ENCODE measurements at places on chromosomes 5 and 9.

- DNase-seq: no peak
Observed at GRCh38 chr9:2338777-2339365, 282.7 kb upstream of the VLDLR start.

- DNase-seq: no peak
Observed at GRCh38 chr5:2864515-2865105, 113.1 kb upstream of the IRX2 start.

GRCh38 chr5:112878760-112879159 lies 17.7 kb downstream of the SRP19 start:
- DNase-seq: no peak

DNA sequence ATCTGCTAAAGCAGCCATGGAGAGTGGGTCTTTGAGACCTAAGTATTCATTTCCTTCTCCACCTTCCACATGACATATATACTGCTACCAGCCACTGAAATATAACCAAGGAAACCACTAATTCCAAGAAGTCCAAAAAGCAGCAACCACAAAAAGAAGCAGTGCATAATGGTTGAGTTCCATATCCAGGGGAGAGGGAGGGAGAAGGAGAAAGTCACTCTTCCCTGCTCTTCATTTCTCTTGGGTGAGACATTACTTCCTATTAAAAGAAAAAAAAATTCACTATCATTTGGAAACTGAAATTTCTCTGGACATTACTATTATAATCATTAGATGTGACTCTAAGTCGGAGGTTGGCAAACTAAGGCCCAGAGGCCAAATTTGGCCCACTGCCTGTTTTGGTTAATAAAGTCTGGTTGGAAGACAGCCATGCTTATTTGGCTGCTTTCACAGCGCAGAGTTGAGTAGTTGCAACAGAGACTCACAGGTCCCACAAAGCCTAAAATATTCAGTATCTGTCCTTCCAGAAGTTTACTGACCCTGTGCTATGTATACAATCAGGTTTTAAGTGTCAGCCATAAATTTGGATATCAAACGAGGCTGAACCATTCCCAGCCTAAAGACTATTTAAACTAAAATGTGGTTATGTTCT lies 168.6 kb downstream of the MPDZ start:
- DNase-seq: no peak

GRCh38 chr5:127006744-127007143 lies 23.6 kb downstream of the MARCHF3 start:
- no peak for DNase-seq

DNA sequence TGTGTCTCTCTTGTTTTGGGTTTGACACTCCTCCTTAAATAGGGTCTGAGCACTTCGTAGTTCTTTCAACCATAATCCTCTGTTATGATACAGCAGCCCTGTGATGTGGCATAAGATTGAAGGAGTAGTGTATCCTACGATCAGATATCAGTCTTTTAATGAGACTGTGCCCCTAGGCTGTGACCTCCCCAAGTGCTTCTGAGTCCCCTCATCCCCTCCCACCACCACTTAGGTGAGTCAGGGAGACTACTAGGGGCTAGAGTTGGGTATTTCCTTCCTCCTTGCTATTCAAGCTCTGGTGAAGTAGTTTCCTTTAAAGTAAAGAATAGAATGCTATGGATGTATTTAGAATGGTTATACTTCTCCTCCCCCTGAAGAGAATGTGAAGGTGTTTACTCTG lies 637.2 kb upstream of the GRAMD2B start:
- no peak for DNase-seq

DNA sequence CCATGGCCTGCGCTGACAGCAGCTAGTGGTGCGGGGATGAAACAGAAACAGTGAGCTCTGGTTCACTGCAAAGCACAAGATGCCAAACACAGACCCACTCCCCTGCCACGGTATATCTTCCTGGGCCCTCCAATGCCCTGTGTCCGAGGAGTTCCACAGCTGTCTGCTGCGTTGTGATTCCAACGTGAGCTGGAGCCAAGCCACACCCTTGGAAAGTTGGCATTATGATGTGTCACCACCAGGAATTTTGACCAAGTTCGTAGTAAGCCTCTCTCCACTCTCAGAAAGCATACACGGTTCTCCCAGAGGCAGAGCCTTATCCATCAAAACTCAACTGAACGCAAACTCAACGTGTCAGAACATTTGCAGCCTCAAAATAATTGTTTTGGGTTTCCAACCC lies 55.6 kb downstream of the MACROH2A1 start:
- DNase-seq: no peak

GRCh38 chr5:142814122-142814521 lies 43.9 kb downstream of the ARHGAP26 start:
- DNase-seq: no peak

- no peak for DNase-seq
Observed at GRCh38 chr9:113630386-113631136, 167.0 kb downstream of the RGS3 start.

DNA sequence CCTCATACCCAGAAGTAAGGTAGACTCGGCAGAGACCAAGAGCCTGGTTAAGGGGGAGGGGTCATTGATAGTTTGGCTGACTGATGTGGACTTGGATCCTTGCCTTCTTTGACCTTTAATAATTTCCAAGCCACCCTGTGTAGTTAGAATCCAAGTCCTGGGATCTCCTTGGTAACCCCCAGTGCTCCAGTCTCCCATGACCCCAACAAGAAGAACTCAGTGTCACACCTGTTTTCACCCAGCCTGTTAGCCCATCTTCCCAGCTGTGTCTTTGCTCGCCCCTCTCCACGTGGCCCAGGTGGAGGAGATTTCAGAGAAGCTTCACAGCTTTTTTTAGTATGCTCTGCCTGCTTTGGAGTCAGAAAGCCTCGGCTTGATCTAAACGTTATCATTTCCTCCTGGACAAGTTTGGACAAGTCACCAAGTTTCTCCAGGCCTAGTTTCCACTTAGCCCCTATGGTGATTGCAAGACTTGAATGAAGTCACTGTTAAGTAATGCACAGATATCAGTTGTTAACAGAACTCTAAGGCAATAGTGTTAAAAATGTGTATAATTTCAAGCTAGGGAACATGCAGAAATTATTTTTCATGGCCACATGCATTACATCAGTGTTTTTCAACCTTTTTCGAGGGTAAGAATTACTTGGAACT lies 170.0 kb downstream of the TMEM38B start:
- DNase-seq: no peak

DNA sequence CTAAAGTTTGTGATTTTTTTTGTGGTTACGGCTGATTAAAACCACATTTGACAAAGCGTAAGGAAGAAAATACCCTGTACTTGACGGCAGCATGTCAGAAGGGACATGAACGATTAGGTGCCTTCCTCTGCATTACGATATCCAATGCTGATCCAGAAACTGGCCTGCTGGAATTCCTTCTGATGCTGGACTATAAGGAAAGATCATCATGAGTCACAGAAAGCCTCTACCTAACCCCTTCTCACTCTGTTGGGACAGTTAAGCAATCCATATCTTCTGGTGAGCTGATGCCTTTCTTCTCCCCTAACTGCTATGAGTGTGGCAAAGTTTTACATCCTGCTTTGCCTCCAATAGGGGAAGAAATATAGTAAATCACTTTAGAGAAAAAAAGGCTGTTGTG lies 78.4 kb upstream of the PAPPA start:
- DNase-seq: no peak

GRCh38 chr9:92633614-92634278 lies 36.2 kb downstream of the IPPK start:
- no peak for DNase-seq

GRCh38 chr5:180799194-180799593 lies 3.4 kb downstream of the MGAT1 start:
- no peak for DNase-seq

DNA sequence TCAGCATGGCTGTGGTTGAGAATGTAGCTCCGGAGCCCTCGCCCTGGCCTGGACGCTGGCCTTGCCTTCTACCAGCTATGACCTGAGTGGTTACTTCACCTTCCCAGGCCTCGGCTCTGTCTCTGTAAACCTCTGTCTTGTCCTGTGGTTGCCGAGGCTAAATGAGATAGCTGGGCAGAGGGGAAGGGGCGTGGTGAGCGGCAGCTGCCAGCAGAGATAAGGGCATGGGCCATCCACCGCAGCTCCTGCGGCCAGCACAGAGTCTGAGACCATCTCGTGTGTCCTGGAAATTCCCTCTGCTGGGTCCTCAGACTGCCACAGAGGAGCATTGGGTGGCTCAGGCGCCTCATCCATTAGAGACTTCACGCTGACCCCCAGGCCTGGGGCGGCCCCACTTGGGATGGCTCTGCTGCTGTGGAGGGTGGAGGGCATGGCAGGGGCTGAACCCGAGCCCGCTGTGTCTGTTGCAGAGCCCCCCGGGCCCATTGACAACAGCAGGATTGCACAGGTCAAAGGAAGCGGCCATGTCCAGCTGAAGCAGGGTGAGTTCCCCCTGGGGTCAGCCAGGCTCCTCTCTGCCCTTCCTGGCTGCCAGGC lies 43.9 kb downstream of the USP20 start:
- no peak for DNase-seq

GRCh38 chr5:33311893-33312292 lies 128.9 kb upstream of the TARS1 start:
- DNase-seq: no peak

Data from ecto neural progenitor cell (in vitro differentiated cells).